GOT3 (cell line): ENCODE measurements at places on chromosomes 4 and X.

GRCh38 chr4:151197247-151197646 lies 79.7 kb upstream of the PRSS48 start:
- DNase-seq = no peak

DNA sequence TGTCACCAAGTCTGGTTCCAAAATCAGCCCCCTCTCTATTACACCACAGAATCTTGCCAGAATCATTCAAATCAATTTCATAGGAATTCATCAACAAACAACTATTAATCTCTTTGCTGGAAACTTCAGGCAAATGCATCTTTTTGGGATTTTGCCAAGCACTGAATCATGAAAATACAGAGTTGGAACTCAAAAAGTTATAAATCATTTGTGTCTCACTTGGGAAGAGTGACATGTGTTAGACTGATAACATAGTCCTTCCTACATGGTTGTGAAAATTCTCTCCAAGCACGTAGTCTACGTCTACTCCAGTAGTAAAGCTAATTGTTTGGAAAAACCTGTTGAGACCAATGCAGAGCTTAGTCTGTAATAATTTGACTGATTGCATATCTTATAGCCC lies 19.0 kb downstream of the CXCL8 start:
- no peak for DNase-seq

DNA sequence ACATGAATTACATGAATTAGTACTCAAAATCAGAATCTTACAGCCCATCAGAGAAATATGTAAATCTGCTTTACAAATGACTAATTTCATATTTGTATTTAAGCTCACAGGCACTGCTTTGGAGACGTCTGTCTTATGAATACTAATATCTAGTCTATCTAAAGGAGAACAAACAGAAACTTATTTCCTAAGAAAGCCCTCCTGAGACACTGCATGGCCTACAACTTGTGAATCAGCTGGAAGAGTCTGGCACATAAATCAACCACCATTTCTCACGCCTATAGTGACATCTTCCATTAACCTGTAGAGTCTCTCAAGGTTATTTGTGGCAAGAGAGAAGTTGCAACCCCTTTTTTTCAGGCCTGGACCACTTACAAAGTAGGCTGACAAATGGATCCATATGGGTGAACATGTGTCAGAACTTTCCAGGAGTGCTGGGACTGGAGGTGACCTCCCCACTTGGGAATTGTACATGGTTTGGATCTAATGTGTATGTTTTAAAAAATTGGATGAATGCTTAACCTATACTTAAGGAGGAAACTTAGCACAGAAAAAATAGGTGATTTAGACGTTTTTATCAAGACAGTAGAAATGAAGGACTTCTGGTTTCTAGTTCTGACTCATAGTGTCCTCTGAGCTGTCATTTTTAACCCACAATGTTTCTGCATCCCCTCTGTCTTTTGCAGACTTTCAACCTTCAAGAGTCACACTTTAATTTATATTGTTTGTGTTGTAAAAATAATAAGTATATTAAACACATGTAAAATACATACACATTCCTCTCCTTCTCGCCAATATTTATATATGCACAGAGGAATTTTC lies 83.2 kb upstream of the ARHGAP24 start:
- no peak for DNase-seq

- DNase-seq = no peak
These were observed 25.7 kb upstream of the RP2 start for GRCh38 chrX:46811121-46811520.

DNA sequence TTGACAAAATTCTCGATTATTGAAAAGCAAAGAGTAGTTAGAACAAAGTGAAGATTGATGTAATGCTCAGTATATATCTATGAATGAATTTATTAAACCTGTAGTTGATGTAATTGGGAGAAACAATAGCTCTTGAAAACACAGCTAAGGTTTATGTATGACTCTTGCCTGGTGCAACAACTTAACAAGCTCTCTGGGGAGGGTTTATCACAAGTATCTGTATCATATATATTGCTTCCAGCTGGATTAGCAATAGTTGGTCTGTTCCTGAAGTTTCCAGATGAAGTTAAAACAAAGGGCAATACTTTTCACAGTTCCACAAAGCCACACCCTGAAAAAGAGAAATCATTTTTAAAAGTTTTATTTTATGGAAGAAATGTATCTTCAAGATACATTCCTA lies 91.4 kb downstream of the ARSJ start:
- no peak for DNase-seq
